CD4-positive, alpha-beta memory T cell (primary cell): ENCODE measurements at places on chromosomes 6 and 20. TPM values are rescaled to one million over a fixed set of nuclear protein-coding genes. Genes with fewer than 3 reads are reported as not detected.

GJA1 gene
- not detected for total RNA-seq

COL19A1 gene
- total RNA-seq, result not detected

RAB44 gene
- total RNA-seq, result not detected

PGC gene
- total RNA-seq, result not detected

DNA sequence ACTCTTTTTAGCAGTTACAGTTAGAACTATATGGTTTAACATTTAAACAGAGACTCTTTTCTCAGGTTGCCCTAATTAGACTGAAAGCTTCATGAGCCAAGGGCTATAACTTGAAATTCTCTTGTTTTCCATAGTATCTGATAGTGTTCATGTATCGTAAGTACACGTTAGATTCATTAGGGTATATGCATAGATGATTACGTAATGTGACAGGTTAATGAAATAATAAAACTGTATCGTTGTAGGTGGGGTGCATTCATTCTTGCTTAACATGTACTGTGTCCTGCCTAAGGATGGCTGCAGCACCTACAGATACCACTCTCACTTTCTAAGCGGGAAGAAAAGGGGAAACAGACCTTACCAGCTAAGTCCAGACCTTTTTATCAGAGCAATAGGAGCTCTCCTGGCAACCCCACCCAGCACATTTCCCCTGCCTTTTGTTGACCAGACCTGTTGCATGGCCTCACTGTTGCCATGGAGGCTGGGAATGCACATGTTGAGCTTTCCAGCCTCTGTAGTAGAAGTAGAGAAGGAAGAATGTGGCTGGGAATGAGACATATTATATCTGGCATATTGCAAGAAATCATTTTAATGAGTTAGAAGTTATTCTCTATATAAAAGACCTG is 83.0 kb downstream of the MAP3K4 start:
- DNase-seq, result no peak

DNA sequence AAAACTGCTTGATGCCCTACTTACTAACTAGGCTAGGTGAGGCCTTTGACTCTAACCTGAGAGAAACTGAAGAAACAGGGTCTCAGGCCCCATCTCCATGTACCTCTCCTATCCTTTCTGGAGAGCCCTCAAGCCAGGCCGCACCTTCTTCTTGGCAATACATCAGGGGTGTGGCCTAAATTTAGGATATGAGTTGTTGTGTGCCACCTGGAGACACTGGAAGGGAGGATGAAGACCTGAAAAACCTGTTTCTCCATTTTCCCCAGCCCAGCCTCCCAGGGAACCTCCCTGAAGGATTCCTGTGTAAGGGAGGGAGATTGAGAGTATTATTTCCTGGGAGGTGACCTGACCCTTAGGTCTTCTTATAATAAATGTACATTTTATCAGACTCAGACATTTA is 3.1 kb downstream of the LY6G6D start:
- DNase-seq, result no peak

- DNase-seq, result no peak
Observed at GRCh38 chr6:3776881-3777507, 25.5 kb upstream of the PXDC1 start.

DNA sequence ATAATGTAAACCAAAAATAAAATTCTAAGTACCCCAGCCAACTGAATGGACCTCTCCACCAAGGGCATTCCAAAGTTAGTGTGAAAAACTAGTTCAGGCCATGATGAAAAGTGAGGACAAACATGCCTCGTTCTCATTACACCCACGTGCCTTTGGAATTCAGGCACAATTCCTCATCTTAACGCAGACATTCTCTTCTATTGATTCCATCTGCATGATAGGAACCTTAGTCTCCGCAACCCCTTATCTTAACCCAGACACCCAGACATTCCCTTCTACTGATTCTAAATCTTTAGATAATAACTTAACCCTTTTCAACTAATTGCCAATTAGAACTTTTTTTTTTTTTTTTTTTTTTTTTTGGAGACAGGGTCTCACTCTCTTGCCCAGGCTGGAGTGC is 7.6 kb upstream of the SERPINB6 start:
- no peak for DNase-seq

DNA sequence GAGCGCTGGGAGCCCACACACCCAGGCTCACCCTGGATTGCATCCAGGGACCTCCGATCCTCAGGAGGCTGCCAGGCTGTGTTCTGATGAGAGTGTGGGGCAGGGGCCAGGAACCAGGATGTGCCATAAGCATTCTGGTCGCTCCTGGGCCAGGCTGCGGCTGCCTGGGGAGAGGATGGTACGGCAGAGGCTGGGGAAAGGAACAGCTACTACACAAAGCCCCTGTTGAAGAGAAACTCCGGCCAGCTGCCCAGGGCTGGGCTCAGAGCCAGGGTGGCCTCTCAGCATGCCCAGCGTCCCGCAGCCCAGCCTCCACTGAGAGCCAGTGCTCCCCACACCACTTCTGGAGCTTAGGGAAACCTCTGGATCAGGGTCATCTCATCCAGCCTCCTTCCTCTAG is 21.7 kb upstream of the OCSTAMP start:
- no peak for DNase-seq
